ENCODE measurements at places on chromosomes 4 and X.

DNA sequence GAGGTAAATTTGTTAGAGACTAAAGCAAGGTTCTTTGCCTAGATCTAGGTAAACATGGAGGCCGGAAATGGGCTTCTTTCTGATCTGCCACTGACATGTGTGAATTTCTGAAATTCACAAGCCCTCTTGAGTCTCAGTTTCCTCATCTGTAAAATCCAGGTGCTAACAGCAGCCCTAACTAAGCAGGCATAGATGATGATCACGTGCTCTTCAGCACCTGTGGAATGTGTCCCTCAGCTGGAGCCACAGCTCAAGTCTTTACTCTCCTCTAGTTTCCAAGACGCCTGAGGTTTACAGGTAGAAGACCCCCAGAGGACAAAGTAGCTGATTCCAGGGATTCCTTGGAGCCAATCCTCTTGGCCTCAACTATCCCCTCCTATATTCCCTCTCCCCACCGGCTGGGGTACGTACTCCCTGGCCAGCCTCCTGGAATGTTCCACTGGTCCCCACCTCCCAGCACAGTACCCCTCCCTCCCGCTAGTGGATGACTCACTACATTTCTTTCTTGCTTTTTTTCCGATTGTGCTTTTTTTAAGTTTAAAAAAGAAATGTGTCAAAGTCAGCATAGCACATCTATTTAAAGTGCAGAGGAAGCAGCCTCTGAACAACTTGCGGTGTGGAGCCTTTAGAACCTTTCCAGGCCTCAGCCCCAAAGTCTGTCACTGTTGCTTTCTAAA is 98.4 kb downstream of the PHKA2 start:
- DNase-seq, result no peak

DNA sequence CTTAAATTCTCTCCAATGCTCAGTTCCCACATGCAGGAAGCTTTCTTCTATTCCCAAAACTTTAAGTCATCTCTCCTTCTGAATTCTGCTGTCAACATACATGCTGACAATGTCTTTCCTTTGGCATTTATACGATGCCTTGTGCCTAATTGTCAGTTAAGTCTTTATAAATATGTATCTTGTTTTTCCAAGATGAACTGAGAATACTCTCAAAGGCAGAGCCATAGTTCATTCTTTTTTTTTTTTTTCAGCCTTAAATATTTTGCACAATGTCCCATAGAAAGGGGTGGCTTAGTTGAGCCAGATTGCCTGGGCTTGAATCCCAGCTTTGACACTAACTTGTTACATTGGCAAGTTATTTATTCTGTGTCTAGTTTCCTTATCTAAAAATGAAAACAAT is 210.6 kb downstream of the QDPR start:
- no peak for DNase-seq

DNA sequence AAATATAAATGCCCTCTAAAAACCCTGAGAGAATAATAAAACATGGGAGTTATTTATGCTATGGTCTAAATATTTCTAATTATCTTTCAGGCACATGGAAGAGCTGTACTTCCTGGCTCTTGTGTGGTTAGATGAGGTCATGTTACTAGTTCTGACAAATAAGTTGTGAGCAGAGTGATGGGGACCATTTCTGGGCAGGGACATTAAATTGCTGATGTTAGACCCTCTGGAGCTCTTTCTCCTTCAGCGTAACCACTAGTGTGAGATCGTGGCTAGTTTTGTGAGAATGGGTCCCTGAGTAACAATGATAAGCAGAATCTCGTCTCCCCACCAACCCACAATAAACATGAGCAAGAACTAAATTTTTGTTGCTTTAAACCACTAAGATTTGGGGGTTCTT is 108.0 kb downstream of the MAML3 start:
- no peak for DNase-seq

DNA sequence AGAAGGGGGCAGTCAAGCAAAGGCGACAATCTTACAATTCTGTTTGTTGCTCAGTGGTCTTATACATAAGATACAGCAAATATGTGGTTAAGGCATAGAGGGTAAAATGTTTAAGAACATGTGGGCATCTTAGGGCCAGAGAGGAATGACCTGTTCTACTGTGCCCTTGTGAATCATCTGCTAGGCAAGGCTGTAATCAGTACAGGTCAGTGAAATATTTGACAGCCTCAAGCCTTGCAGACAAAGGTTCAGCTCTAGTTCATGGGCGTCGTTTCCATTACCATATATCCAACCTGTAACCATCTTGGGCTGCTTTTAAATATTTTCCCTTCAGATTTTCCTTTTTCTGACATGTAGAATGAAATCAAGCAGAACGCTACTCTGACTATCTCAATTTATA is 37.3 kb downstream of the AGA start:
- no peak for DNase-seq

- DNase-seq, result no peak
Measured at GRCh38 chr4:170589597-170590191, 499.9 kb upstream of the AADAT start.

DNA sequence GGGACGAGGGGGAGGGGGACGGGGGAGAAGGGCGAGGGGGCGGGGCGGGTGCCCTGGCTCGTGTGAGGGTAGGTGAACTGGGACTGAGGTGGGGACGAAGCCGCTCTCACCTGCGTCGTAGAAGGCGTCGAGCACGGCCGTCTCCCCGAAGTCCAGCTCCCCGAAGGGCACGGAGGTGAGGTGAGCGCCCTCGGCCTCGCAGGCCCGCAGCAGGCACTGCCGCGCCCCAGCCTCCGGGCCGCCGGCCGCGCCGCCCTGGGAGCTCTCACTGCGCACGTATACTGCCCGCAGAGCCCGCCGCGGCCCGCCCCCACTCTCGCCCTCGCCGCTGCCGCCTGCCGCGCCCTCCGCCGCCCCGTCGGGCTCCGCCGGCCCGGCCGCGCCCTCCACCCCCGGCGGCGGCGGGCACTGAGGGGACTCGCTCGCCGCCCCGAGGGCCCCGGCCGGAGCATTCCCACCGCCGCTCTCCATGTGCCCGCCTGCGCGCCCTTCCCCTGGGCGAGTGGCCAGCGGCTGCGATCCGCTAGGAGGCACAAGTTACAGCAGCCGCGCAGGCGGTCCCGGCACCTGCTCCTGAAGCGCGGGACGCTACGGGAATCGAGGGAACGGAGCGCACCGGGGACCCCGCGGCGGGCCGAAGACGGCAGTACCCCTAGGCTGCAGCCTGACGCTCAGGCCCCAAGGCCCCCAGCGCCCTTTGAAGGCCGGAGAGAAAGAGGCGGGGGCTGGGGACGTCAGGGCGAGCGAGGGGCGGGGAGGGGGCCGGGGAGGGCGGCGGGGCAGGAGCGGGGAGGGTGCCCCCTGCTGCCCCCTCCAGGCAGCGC is at the start of gene MAP3K15:
Gene MAP3K15 (minus strand): TSS at position 718 of the 824 bp plus-strand sequence. CDS start 247 bp downstream, at position 471.
- no peak for DNase-seq

DNA sequence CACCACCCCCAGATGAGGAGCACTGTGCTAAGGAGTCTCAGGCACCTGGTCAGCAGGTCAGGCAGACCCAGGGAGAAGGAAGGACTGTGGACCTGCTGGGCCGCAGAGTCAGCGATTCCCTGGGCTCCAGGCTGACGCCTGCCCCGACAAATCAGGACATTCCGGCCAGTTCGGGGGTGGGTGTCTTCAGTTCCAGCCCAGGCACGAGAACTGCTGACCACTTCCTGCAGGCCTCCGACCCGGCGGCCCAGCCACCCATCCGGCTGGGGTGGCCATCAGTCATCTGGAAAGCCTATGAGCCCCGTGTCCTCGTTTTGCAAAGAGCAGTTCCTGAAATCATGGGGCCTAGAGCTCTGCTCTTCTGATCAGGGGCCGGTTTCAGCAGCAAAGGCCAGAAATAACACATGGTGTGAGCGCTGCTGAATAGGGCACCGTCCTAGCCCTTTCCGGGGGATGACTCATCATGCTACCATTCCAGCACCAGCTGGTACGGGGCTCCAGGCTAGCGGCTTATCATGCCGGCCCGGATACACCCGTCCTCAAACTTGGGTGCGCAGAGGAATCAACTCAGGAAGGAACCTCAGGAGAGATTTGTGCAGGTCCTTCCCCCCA is 7.8 kb upstream of the SH3TC1 start:
- DNase-seq, result no peak

DNA sequence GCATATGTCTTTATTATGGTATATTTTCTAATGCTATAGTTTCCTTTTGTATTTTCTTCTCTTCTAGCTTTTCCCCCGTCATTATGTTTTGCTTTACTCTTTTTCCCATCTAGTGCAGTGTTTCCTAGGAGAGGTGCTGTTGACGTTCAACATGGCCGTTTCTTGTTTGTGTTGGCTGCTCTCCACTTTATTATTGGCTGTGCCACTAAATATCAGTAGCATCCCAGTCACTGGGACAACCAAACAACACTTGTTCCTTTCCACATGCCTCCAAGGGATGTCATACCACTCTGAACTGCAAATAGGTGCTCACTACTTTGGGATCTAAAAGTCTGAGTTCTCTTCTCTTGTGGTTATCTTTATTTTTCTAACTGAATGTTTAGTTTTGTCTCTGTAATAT is 26.5 kb downstream of the GBA3 start:
- DNase-seq, result no peak

DNA sequence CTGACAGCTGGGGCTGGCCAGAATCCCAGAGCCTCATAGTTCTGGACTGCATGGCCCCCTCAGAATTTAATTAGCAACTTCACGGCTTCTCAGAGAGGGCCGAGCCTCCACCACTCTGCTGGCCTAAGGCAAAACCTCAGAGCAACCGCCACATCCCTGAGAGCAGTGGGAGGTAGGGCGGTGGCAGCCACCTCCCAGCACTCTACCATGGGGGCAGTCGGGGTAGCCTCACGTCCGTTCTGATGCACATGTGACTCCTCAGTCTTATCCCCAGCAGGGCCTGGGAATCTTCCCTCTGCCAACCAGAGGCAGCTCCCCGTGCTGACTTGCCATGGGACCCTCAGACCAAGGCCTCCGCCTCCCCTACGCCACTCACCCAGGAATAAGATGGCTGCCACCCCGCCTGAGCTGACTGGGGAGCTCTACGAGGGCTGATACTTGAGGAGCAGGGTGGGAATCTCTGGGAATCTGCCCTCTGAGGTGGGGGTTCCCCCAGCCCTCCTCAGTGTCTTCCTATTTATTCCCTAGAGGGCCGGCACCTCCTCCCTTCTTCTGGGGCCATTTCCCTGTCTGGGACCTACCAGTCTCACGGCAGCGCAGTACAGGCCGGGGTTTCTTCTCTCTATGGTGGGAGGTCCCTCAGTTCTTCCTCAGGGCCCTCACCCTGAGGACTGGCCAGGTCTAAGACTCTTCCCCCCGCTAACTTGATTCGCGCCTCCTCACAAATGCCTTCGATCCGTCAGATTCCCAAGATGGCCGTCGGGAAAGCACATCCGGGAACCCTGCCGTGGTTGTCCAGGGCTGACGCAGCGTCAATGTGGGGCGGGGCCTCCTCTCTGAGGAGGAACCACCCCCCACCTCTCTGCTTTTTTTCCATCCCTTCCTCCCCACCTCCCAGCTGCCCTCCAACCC is at the start of gene MAGEC2:
Gene MAGEC2 (minus strand): TSS at position 769 of the 912 bp plus-strand sequence. CDS start 1,303 bp downstream, outside the sequence.
- no peak for DNase-seq

- no peak for DNase-seq
Measured at GRCh38 chr4:25075851-25076250, 45.1 kb upstream of the LGI2 start.

- DNase-seq, result no peak
Measured at GRCh38 chr4:110424144-110424543, 51.8 kb upstream of the ENPEP start.

DNA sequence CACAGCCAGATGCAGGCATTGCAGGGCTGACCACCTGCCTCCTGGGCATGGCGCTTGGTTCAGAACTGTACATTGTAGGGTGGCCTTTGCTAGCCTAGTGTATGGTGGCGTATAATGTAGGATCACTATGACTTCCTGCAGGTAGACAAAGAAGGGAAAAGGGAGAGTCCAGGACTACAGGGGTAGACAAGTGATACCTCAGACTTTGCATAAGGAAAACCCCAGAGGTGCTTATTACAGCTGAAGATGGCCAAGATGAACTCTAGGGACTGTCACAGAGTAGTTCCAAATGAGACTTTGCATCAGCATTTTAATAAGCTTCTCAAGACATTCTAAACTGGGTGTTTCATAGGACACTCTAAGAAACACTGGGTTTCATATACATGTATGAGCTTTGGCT is 116.4 kb upstream of the PUDP start:
- DNase-seq, result no peak

DNA sequence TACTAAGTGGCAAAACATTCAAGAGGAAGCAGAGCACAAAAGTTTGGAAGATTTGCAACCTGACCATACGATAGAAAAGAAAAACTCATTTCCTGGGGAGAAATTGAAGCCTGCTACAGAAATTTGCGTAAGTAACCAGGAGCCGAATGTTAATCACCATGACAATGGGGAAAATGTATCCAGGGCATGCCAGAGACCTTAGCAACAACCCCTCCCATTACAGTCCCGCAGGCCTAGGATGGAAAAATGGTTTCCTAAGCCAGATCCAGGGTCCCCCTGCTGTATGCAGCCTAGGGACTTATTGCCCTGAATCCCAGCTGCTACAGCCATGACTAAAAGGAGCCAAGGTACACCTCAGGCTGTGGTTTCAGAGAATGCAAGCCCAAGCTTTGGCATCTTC is 472.2 kb upstream of the KLHL4 start:
- no peak for DNase-seq

GRCh38 chr4:168319486-168320019 is 1.0 kb upstream of the DDX60 start:
- no peak for DNase-seq

DNA sequence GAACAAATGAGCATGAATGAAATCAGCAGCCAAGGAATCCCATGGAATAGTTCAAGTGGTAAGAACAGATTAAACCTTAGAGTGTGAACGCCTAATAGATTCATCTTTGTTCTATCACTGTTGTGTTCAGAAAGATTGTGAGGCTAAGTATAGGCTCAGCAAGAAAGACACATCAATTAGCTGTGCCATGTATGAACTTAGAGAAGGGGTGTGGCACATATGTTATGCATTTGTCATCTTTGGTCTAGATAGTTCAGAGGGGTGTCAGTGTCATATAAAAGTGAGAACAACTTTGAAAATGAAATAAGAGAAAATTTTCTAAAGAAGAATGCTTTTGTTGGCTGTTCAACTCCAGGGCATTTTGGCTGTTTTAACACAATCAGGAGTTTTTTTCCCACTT is 9.4 kb downstream of the DAPP1 start:
- DNase-seq, result no peak

GRCh38 chrX:2638279-2638678 is 52.8 kb upstream of the CD99 start:
- DNase-seq, result no peak

- DNase-seq, result no peak
Measured at GRCh38 chr4:112700679-112701078, 63.7 kb downstream of the LARP7 start.

- no peak for DNase-seq
Measured at GRCh38 chrX:66023385-66024091, 16.3 kb downstream of the VSIG4 start.

DNA sequence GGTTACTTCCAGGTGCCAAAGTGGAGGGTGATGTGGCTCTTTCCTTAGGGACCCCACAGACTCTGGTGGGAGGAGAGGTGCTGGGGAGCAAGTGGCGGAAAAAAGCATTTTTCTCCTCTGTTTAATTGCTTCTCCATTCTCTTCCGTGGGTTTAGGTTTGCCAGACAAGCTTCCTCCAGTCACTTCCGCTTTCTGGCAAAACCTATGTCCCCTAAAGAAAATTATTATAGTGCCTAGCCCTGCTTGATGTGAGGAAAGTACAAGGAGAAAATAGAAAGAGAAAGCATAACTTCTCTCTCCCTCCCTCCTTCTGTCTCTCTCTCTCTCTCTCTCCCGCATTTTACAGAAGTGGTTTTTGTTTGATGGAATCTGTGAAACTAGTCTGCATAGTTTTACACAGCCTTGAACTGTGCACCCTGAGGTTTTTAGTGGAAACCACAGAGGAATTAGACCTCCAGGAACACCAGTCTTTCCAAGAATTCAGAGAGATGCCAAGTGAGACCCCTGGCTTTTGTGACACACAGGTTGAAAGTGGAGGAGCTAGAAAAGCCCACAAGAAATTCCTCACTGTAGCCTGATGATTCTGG is 231.1 kb upstream of the ANXA3 start:
- DNase-seq, result no peak

All from activated CD4-positive, alpha-beta T cell treated with anti-CD3 and anti-CD28 coated beads, Interleukin-2, amount 50 U/mL, for 24 hours (primary cell).